ENCODE measurements at places on chromosomes 6 and 20.
A peak's percentile ranks its signal among the peaks of the same experiment; 100 is the strongest.

GRCh38 chr6:154765273-154765672, 32.1 kb downstream of the SCAF8 start:
- H3K27ac ChIP-seq: no peak overlapping the region
- no peaks in the 10 kb centered on the region for H3K4me1 ChIP-seq
- no peak for DNase-seq
- H3K4me3 ChIP-seq: no peak overlapping the region
- no peaks in the 10 kb centered on the region for H3K27me3 ChIP-seq

- DNase-seq: peak; percentile 70
- H3K27ac ChIP-seq: no peak overlapping the region
- H3K4me3 ChIP-seq: no peak overlapping the region
- peaks cover 15% of the 10 kb centered on the region for H3K4me1 ChIP-seq
- no peaks in the 10 kb centered on the region for H3K36me3 ChIP-seq
These were observed 610 bp downstream of the PSORS1C1 start for GRCh38 chr6:31114970-31115849.

- DNase-seq: no peak
- no peaks in the 10 kb centered on the region for H3K36me3 ChIP-seq
- peaks cover 1% of the 10 kb centered on the region for H3K27me3 ChIP-seq
- H3K4me1 ChIP-seq: peaks cover 3% of the 10 kb centered on the region
- no peak overlapping the region for H3K27ac ChIP-seq
These were observed 23.1 kb downstream of the VPS52 start for GRCh38 chr6:33248643-33248931.

GRCh38 chr6:146974351-146974750, 229.9 kb upstream of the STXBP5 start:
- H3K4me3 ChIP-seq: no peak overlapping the region
- no peaks in the 10 kb centered on the region for H3K4me1 ChIP-seq
- DNase-seq: no peak

GRCh38 chr6:116611056-116611455, 5.2 kb upstream of the RSPH4A start:
- no peaks in the 10 kb centered on the region for H3K4me1 ChIP-seq
- H3K36me3 ChIP-seq: no peaks in the 10 kb centered on the region
- H3K27me3 ChIP-seq: no peaks in the 10 kb centered on the region
- no peak overlapping the region for H3K27ac ChIP-seq
- no peak overlapping the region for H3K4me3 ChIP-seq

DNA sequence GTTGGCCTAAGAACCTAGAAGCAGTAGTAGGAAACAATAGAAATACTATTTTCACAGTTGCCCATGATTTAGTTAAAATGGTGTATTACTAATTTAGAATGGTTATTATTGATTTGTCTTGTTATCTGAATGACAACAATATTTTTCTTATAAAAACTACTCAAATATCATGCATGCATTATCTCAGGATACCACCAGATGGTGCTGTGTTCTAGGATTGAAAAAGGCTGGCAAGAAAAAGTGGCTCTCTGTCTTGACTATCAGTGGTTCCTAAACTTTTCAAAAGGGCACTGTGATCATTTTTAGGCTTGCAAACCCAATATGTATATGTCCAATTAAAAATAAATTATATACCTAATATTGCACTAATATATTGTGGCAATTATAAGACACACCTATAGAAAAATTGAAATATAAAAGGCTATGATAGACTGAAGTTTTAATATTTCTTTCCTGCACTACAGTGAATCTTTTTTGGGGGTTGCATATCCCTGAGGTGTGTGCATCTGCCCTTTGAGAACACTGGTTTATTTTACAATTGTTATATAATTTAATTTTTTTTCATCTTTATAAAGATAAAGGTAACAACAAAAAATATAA, 131.7 kb upstream of the MLIP start:
- no peak overlapping the region for H3K4me3 ChIP-seq

GRCh38 chr6:150072201-150072600, 3.3 kb upstream of the ULBP3 start:
- H3K4me3 ChIP-seq: no peak overlapping the region
- H3K27me3 ChIP-seq: no peaks in the 10 kb centered on the region
- DNase-seq: peak; percentile 81
- no peaks in the 10 kb centered on the region for H3K36me3 ChIP-seq
- H3K27ac ChIP-seq: no peak overlapping the region
- no peaks in the 10 kb centered on the region for H3K4me1 ChIP-seq

DNA sequence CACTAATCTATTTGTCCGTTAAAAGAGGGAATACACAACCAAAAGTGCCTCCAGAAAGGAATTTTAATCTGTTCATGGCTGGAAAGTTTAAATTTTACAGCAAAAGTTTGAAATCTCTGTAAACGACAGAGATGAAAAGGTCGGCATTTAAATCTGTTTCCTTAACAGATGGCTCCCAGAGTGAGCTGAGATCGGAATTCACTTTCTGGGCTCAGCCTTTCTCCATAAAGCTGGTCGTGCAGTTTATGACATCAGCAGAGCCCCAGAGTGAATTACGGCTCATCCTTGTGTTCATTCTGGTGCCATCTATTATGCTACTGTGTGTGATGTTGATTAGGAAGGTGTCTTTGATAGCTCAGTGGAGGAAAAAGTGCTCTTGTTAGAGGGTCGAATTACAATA, 117.6 kb upstream of the ZFP64 start:
- no peaks in the 10 kb centered on the region for H3K27me3 ChIP-seq
- H3K36me3 ChIP-seq: no peaks in the 10 kb centered on the region
- no peaks in the 10 kb centered on the region for H3K4me1 ChIP-seq
- H3K27ac ChIP-seq: no peak overlapping the region
- no peak for DNase-seq

DNA sequence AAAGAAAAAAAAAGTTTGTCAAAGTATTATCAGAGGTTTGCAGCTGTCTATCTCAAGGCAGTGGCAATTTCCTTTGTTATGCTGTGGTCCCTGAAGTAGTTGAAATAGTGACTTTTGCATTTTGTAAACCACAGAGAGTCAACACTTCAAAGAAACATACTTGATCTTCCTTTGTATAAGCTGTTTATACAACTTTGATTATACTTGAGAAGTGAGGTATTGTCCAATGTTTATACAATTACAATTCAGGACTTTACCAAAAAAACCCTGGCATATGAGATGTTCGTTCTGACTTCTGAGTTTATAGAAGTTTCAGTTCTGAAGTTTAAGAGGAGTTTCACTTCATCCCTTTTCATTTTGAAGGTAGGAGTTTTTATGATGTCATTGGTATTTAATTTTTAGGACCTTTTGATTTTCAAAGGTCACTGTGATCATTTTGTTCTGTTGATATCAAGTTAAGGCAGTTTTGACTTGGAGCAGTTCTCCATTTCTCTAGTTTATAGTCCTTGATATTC, 4.0 kb downstream of the STK4 start:
- no peak for DNase-seq
- no peaks in the 10 kb centered on the region for H3K27me3 ChIP-seq
- no peak overlapping the region for H3K4me3 ChIP-seq
- no peaks in the 10 kb centered on the region for H3K36me3 ChIP-seq

DNA sequence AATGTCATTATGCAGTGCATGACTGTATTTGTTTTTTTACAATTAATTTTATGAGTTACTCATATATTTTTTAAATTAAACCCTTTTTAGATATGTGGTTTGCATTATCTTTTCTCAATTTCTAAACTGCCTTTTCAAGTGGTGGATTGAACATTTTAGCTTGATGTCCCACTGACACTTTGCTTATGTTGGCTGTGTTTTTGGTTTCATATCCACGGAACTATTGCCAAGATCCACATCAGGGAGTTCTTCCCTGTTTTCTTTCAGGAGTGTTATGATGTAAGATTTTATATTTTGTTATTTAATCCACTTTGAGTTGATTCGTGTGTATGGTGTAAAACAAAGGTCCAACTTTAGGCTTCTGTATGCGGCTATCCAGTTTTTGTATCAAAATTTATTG, 1144.9 kb upstream of the EYS start:
- no peaks in the 10 kb centered on the region for H3K36me3 ChIP-seq
- DNase-seq: no peak
- H3K27me3 ChIP-seq: no peaks in the 10 kb centered on the region
- H3K27ac ChIP-seq: no peak overlapping the region
- H3K4me3 ChIP-seq: no peak overlapping the region

- no peaks in the 10 kb centered on the region for H3K27me3 ChIP-seq
- H3K27ac ChIP-seq: no peak overlapping the region
- H3K36me3 ChIP-seq: no peaks in the 10 kb centered on the region
- peak overlapping the region; percentile 50 for H3K4me3 ChIP-seq
- no peaks in the 10 kb centered on the region for H3K4me1 ChIP-seq
These were observed 825 bp downstream of the RIMS1 start for GRCh38 chr6:71887006-71887743.

DNA sequence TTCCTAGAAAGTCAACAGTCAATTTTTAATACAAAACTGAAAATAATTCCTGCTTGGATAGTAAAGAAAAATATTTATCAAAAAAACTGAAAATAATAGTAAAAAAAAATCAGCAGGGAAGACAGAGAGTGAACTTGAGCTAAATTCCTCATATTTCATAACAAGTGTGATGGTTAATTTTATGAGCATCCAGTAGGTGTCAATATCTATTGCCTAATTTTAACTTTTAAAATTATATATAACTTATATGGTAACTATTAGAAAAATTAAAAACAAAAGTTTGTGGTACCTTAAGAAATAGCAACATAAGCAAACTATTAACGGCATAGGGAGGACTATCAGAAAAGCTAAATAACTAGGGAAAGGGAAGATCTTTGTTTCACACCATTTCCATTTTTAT, 2.1 kb downstream of the EPM2A start:
- H3K27ac ChIP-seq: no peak overlapping the region
- no peak overlapping the region for H3K4me3 ChIP-seq
- no peak for DNase-seq
- H3K4me1 ChIP-seq: no peaks in the 10 kb centered on the region
- no peaks in the 10 kb centered on the region for H3K27me3 ChIP-seq

- H3K36me3 ChIP-seq: peaks cover 7% of the 10 kb centered on the region
- no peak for DNase-seq
These were observed 35.6 kb upstream of the TBC1D20 start for GRCh38 chr20:497979-498378.

- no peak overlapping the region for H3K4me3 ChIP-seq
- H3K27me3 ChIP-seq: no peaks in the 10 kb centered on the region
- no peaks in the 10 kb centered on the region for H3K36me3 ChIP-seq
- DNase-seq: no peak
- H3K4me1 ChIP-seq: no peaks in the 10 kb centered on the region
These were observed 61.9 kb upstream of the JARID2 start for GRCh38 chr6:15183979-15184378.

- H3K27me3 ChIP-seq: no peaks in the 10 kb centered on the region
- no peak overlapping the region for H3K4me3 ChIP-seq
- H3K4me1 ChIP-seq: no peaks in the 10 kb centered on the region
- DNase-seq: peak; percentile 27
These were observed 295.9 kb downstream of the NKAIN2 start for GRCh38 chr6:124099520-124099919.

DNA sequence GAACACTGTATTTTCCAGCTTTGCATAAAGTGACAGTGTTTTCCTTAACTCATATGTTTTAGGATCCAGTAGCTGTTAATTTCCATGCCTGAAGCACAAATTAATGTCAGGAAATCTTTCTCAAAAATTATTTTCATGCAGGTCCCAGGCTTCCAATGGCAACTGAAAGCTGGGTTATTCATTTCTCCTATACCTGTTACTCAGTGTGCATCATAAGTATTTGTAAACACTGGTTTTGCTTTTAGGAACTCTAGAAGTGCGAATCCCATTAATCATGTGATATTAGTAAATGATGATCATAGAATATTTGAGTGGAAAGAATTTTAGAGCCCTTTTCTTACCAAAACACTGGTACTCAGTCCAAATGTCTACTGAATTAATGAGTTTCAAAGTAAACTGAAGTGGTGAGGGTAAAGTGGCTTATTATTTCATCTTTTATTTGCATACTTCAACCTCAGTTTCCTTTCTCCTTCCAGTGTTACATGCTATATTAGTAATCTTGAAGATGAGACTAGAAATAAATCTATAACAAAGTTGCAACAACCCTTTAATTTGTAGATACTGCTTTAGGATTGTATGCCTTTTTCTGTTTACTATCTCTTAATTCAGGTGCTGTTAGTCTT, 124.0 kb downstream of the ZFAND3 start:
- H3K27ac ChIP-seq: no peak overlapping the region
- no peaks in the 10 kb centered on the region for H3K4me1 ChIP-seq
- H3K27me3 ChIP-seq: no peaks in the 10 kb centered on the region
- no peak overlapping the region for H3K4me3 ChIP-seq
- no peaks in the 10 kb centered on the region for H3K36me3 ChIP-seq

GRCh38 chr6:72042088-72042487, 155.7 kb downstream of the RIMS1 start:
- H3K27me3 ChIP-seq: no peaks in the 10 kb centered on the region
- H3K27ac ChIP-seq: no peak overlapping the region
- DNase-seq: peak; percentile 30
- H3K36me3 ChIP-seq: no peaks in the 10 kb centered on the region

DNA sequence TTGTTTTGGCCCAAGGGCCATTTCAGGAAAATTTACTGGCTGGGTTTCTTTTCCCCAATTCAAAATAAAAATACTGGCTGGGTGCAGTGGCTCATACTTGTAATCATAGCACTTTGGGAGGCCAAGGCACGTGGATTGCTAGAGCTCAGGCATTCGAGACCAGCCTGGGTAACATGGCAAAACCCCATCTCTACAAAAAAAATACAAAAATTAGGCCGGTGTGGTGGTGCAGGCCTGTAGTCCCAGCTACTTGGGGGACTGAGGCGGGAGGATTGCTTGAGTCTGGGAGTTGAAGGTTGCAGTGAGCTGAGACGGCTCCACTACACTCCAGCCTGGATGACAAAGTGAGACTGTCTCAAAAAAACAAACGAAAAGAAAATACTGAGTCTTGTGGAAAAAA, 60.0 kb downstream of the NINL start:
- H3K27ac ChIP-seq: no peak overlapping the region
- no peak overlapping the region for H3K4me3 ChIP-seq
- no peaks in the 10 kb centered on the region for H3K27me3 ChIP-seq
- no peak for DNase-seq
- no peaks in the 10 kb centered on the region for H3K4me1 ChIP-seq
- H3K36me3 ChIP-seq: peaks cover 6% of the 10 kb centered on the region

- no peaks in the 10 kb centered on the region for H3K36me3 ChIP-seq
- no peaks in the 10 kb centered on the region for H3K4me1 ChIP-seq
- H3K4me3 ChIP-seq: no peak overlapping the region
These were observed 20.5 kb downstream of the PTCHD4 start for GRCh38 chr6:48090546-48090945.

GRCh38 chr6:13581700-13582229, 7.4 kb downstream of the SIRT5 start:
- H3K4me1 ChIP-seq: no peaks in the 10 kb centered on the region
- H3K27me3 ChIP-seq: no peaks in the 10 kb centered on the region
- H3K36me3 ChIP-seq: no peaks in the 10 kb centered on the region
- no peak overlapping the region for H3K27ac ChIP-seq
- no peak for DNase-seq

DNA sequence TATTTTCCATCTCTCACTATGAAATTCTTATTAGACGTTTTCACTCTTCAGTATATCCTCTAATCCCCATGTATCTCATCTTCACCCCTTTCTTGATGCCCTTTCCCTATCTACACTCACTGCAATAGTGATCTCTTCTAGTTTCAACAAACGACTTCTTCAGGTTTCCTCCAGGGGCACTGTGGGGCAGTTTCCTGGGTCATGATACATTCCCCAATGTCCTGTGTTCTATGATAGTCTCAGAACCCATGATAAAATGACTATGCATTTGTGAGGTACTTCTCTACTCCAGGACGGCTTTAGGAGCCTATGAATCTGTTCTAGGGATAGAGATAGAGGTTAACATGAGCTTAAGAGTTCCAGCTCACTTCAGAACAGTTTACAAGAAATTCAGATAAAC, 183.3 kb downstream of the FOXC1 start:
- H3K27me3 ChIP-seq: no peaks in the 10 kb centered on the region
- no peak overlapping the region for H3K27ac ChIP-seq
- H3K4me1 ChIP-seq: no peaks in the 10 kb centered on the region
- DNase-seq: peak; percentile 73

- H3K36me3 ChIP-seq: no peaks in the 10 kb centered on the region
- H3K4me3 ChIP-seq: no peak overlapping the region
- no peaks in the 10 kb centered on the region for H3K4me1 ChIP-seq
These were observed 45.5 kb downstream of the MRPL14 start for GRCh38 chr6:44081753-44082152.

Data from mesendoderm (in vitro differentiated cells).